Activated CD4-positive, alpha-beta T cell treated with anti-CD3 and anti-CD28 coated beads, Interleukin-2, amount 50 U/mL, for 4 hours (primary cell): ENCODE measurements at places on chromosomes 11 and 22.

DNA sequence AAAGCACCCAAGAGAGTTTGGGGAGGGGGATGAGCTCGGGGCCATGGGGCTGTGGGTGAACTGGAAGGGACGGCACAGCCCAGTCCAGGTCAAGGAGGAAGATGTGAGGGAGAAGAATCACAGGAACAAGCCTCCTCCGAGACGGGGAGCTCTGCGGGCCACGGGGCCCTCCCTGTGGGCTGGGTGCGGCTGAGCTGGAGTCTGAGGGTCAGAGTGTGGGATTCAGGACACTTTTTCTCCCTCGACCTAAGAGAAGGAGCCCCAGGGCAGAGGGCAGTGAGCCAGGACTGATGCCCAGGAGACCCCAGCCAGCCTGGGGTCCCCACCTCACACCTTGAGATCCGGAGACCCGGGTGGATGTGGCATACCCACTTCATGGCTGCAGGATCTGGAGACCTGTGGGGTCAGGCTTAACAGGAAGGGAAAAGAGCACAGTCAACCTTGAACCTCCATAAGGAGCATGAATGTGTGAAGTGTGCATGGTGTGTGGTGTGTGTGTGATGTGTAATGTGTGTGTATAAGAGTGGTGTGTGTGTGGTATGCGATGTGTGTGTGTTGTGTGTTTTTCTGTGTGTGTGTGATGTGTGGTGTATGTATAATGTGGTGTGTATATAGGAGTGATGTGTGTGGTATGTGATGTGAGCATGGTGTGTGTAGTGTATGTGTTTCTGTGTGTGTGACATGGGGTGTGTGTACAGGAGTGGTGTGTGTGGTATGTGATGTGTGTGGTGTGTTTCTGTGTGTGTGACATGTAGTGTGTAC is 504.6 kb downstream of the BRD1 start:
- no peak for DNase-seq

- no peak for DNase-seq
Observed at GRCh38 chr11:7640816-7641215, 32.5 kb downstream of the CYB5R2 start.

DNA sequence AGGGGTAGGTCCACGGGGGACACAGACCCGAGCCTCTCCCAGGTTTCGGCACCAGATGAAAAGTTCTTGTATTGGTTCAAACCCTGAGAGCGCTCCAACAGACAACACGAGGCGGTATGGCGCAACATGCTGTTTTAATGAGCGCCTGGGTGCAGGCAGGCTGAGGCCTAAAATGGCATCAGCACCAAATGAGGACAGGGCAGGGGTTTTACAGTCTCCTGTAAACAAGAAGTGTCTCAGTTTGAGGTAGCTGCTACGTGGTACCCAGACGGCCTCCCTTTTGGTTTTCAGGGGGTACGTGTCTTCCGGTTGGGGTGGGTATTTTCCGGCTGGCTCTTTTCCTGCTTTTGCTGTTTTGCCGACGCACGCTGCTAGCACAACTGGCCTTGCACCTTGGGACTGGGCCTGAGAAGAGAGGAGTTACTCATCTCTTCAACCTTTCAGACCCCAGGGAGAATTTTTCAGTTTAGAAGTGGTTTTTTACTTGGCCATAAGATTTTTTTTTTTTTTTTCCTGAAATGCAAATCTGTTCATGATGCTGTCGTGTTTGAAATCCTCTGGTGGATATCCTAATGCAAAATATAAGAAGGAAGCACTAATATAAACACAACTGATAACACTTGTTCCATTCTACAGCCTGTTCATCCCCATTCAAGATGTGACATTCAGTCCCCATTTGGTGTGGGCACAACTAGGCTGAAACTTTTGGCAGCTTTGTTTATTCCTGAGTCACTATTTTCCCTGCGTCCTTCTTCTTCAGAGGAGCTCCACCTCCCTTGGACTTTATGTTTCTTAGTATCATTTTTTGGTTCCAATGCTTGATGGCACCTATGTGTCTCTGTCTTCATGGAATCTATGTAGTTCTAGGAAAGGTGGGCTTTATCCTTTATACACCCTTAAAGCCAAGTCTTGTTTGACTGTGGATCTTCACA is 6.5 kb downstream of the PPFIBP2 start:
- no peak for DNase-seq

- DNase-seq, result no peak
Observed at GRCh38 chr22:48772286-48772907, 1055.3 kb downstream of the BRD1 start.

DNA sequence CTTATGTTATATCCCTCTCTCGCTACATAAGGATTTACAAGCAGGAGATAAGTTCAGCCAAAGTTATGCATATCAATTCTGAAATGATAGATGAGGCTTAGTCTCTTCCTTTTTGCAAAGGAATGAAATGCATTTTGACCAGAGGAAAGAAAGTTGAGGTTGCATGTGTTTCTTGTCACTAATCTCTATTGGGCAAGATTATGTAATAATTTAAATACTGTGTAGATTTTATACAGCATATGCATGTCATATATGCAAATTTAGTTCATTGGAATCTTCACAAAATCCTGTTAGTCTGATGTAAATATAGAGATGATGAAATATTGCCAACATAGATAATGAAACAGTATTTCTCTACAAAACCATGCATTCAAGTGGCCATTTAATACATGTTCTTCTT is 858.7 kb upstream of the RAG2 start:
- DNase-seq, result no peak

- DNase-seq, result no peak
Observed at GRCh38 chr11:60699284-60699691, at the start of gene MS4A8. TSS of gene MS4A8 (plus strand) at chr11:60699612. CDS start at chr11:60700861, 1,249 bp downstream.

- no peak for DNase-seq
Observed at GRCh38 chr11:8258289-8258688, 5.4 kb downstream of the LMO1 start.
